GM13977 (cell line): ENCODE measurements at places on chromosomes 7 and 10.

DNA sequence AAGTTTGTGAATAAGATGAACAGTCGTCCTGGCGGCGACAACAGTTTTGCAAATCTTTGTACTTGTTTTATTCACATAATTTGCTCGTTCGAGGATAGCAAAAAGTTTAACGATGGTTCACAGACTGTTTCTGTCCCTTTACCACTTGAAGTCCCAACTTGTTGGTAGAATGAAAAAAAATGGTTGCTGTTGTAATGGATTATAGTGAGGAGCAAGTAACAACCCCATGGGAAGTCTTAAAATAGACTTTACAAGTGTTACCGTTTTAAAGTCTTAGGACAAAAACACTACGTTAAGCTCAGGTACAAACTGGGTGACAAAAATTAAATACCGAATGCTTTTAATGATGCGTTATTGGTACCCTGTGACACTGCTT is 589 bp downstream of the LSM8 start:
- no peak for DNase-seq

GRCh38 chr7:91685544-91685943 is 195.0 kb downstream of the MTERF1 start:
- no peak for DNase-seq

- DNase-seq = no peak
Measured at GRCh38 chr7:18151422-18151821, 123.8 kb upstream of the PRPS1L1 start.

DNA sequence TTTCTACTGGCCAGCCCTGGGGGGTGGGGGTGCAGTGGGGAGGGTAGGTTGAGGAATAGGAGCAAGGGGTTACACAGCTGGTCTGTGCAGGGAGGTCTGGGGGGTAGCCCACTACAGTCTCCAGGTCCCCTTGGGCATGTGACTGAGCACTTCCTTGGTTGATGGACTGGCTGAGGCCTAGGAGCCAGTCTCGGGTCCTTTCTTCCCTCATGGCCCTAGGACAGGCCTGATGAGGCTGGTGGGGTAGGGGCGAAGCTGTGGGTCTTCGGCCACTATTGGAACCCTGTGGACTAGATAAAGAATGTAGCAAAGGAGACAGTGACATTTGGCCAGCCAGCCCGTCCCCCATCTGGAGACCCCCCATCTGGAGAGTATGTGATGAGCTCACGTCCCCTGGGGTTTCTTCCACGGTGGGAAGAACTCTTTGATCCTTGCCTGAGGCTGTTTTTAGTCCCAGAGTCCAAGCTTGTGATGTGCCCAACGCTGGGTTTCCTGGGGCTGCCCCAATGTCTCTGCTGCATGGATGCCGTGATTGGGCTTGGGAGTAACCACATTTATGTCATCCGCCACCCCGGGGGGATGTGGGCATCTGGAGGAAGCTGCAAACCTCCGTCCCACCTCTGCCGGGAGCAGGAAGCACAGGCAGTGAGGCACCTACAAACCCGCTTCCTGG is 20.7 kb downstream of the FAM241B start:
- DNase-seq = no peak

DNA sequence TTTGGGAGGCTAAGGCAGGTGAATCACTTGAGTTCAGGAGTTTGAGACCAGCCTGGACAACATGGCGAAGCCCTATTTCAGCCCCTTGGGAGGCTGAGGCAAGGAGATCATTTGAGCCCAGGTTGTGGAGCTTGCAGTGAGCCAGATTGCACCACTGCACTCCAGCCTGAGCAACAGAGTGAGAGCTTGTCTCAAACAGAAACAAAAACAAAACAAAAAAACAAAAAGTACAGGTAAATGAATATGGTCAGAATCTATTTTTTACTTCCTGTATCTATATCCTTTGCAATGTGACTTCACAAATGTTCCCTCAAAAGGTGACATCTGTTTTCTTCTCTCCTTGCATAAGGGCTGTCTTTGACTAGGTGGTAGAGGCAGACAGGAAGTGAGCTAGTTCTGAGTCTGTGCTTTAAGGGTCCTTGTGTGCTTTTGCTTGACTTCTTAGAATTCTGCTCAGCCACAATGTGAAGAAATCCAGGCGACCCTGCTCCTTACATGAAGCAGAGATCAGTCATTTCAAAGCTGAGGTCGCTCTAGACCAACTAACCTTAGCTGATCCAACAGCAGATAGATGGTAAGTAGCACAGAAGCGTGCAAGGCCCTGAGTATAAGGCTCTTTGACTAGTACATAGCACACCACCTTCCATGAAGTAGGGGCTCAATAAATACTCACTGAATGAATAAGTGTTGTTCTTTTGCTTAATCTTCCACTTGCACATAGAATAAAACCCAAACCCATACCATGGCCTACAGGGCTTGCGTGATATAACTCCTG is 423.2 kb upstream of the PCDH15 start:
- no peak for DNase-seq

GRCh38 chr10:92972066-92972870 is 88.3 kb upstream of the CYP26C1 start:
- DNase-seq = no peak

DNA sequence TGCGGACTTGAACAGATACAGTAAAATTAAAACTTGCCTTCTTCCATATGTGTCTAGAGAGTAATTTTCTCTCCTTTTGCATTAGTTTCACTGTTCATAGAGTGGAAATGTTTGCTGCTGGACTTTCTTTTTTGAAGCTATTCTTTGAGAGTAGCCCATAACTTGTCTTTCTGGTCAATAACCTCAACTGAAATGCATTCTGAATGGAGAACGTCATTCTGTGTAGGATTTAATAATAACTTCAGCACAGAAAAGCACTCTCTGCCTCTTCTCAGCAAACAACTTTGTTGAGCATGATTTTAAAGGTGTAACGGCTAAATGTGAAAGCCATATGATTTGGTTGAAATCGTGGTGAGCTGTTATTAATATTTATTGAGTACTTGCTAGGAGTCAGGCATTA is 111.8 kb downstream of the CUX1 start:
- no peak for DNase-seq

DNA sequence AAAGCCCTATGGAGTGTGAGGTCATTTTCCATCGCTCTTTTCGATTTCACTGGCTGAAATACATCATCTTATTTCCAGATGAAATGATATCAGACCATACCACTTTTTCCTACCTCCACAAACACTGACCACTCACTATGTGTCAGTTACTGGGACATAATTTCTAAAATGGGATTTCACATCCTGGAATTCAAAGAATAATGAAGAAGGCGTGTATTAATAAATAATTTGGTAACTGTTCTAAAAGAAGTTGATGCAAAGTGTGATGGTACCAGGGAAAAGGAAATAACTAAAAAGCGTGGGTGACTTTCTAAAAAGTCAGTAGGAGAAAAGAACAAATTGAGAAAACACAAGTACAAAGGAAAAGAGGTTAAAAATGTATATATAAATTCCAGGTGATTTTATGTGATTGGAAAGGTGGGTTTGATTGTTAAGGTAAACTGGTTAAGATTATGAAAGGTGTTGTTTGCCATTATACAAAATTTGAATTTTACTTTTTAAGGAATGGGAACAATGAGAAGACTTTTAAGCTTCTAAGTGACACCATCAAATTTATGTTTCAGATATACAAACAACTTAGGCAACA is 764 bp upstream of the NDUFA5 start:
- DNase-seq = no peak

DNA sequence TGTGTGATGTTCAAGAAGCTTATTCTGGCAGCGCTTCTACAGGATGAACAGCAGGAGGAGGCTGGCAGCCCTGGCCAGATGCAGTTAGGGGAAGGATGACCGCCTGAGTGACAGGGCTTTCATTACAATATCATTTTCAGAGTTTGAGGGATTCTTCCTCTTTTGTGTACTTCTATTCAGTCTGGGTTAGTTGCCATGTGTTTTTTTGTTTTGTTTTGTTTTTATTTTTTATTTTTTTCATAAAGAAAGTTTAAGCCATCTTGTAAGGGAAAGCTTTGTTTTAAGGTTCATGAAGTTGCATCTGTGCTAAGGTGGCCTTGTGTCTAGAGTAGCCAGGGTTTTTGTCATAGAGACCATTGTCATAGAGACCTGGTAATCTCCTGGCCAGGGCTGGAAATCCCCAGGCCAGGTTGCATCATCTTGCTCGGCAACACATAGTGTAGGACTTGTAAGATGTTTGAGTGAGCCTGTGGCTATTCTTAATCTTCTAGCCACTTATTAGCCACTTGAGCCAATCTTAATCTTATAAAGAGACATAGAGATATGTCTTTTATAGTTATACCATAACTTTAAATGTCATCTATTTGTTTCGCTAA is 230.5 kb upstream of the TMEM229A start:
- DNase-seq = peak; percentile 21

GRCh38 chr7:438916-439315 is 80.7 kb downstream of the PDGFA start:
- no peak for DNase-seq

DNA sequence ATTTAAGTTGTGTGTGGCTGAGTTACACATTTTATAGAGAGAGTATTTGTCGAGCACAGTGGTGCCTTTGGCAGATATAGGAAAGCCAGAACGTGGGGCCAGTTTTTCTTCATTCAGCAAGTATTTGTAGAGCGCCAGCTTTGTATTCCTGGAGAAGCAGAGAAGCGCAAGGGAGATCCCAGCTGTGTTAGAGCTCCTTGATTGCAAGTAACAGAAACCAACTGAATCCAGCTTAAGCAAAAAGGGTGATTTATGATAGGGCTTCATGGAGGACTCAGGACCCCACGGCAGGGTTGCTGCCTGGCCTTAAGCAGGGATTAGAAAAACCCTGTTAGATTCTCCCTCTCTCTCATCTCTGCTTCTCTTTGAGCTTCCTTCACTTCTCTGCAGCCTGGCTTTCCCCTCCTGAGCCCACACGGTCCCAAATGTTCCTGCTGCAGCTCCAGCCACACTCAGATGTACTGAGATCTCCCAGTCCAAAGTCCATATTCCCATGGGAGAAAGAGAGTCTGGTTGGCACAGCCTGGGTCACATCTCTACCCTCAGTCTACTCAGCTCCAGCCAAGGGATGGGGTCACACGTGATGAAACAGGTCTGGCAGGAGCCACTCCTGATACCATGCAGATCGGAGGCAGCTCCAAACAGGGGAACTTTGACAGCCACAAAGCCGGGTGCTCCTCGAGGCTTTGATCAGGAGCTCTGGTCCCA is 16.7 kb downstream of the UBTD1 start:
- DNase-seq = no peak

DNA sequence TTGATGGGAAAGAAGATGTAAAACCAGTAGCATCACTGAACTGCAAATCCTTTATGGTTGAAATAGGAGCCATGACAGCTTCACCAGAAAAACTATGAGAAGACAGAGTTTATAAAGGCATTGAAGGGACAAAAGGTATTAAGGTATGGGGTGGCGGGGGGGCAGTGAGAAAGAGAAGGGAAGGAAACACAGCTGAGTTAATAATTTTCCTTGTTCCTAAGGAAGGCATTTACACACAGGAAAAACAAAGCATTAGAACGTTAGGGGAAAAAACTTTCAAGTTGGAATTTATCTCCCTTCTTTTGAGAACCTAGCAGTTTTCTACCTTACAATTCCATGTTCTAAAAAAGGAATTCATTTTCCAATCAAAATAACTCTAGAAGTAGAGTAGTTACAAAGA is 4.4 kb downstream of the LARP4B start:
- no peak for DNase-seq

DNA sequence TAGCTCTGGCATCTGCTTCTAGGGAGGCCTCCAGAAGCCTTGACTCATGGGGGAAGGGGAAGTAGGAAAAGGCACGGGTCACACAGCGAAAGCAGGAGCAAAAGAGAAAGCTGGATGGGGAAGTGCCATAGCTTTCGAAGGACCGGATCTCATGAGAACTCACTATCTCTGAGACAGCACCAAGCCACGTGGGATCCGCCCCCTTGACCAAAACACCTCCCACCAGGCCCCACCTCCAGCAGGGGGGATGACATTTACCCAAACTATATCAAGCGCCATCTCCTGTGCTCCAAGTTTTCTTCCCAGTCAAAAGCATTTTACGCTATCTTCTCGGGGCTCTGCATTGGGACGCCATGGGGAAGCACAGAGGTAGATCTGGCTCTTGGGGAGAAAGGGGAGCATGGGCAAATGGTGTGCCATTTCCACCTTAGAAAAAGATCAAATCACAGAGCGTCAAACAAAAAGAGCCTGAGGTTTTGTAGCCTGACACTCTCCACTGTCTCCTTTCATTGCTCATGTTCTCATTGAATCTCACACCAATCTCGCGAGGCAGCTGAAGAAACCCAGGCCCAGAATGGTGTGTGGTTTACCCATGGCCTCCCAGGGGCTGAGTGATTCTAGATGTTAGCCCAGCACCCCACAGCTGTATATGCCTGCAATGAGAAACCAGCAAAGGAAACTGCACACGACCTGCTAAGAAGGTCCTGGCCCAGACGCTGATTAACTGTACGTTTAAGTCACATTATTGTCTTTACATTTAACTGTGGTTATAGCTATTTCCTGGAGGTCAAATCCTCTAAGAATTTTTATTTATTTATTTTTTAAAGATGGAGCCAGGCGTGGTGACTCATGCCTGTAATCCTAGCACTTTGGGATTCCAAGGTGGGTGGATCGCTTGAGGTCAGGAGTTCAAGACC is 8.1 kb upstream of the OLAH start:
- no peak for DNase-seq
